CD4-positive, CD25-positive, alpha-beta regulatory T cell (primary cell): ENCODE measurements at places on chromosomes 4 and X. TPM values are rescaled to one million over a fixed set of nuclear protein-coding genes. Genes with fewer than 3 reads are reported as not detected.

- no peak for DNase-seq
Observed at GRCh38 chr4:99404595-99405287, 30.4 kb downstream of the ADH7 start.

GRCh38 chr4:166064721-166065120 lies 191.7 kb downstream of the TLL1 start:
- no peak for DNase-seq

PFKFB1 gene
- polyA plus RNA-seq, result 0.09 TPM

DNA sequence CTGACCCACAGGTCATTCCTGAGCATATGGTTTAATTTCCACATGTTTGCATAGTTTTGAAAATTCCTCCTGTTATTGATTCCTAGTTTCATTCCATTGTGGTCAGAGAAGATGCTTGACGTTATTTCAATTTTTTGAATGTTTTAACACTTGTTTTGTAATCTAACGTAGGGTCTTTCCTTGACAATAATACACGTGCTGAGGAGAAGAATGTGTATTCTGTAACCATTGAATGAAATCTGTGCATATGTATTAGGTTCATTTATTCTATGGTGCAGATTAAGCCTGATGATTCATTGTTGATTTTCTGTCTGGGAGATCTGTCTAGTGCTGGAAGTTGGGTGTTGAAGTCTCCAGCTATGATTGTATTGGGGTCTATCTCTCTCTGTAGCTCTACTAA lies 486.4 kb upstream of the RPS6KA3 start:
- no peak for DNase-seq

GRCh38 chrX:66408507-66408906 lies 230.4 kb downstream of the EDA2R start:
- DNase-seq, result no peak

GRCh38 chr4:34112573-34112972 lies 2131.7 kb downstream of the ARAP2 start:
- no peak for DNase-seq

DNA sequence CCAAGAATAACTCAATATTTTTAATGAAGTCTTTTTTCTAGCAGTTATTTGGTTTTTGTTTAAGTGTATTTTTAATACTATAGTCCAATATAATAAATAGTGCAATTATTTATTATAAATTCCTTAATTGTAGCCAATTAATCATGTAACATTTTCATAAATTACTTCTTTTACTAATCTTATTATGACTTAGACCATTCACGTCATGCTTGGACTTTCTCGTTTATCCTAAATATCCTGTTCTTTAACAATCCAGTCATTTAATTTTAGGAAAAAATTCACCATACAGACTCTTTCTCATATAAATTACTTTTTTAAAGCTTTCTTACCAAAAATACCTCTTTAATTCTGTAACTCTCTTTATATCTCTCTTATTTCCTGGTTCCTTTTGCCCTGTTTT lies 350.1 kb downstream of the AR start:
- DNase-seq, result no peak

- no peak for DNase-seq
Observed at GRCh38 chrX:46580613-46581012, 7.0 kb downstream of the CHST7 start.

- no peak for DNase-seq
Observed at GRCh38 chrX:2552621-2553201, 51.9 kb upstream of the DHRSX start.

SH3RF1 gene
- polyA plus RNA-seq, result not detected

SSX5 gene
- not detected for polyA plus RNA-seq

GRCh38 chr4:154332681-154333421 lies 158.7 kb downstream of the DCHS2 start:
- peak; percentile 35 for DNase-seq

GRCh38 chr4:113101669-113102068 lies 52.2 kb downstream of the ANK2 start:
- no peak for DNase-seq

DCHS2 gene
- polyA plus RNA-seq, result not detected

- DNase-seq, result no peak
Observed at GRCh38 chr4:38587106-38587505, 76.9 kb upstream of the KLF3 start.

GRCh38 chr4:121338518-121338917 lies 42.3 kb downstream of the QRFPR start:
- no peak for DNase-seq

DNA sequence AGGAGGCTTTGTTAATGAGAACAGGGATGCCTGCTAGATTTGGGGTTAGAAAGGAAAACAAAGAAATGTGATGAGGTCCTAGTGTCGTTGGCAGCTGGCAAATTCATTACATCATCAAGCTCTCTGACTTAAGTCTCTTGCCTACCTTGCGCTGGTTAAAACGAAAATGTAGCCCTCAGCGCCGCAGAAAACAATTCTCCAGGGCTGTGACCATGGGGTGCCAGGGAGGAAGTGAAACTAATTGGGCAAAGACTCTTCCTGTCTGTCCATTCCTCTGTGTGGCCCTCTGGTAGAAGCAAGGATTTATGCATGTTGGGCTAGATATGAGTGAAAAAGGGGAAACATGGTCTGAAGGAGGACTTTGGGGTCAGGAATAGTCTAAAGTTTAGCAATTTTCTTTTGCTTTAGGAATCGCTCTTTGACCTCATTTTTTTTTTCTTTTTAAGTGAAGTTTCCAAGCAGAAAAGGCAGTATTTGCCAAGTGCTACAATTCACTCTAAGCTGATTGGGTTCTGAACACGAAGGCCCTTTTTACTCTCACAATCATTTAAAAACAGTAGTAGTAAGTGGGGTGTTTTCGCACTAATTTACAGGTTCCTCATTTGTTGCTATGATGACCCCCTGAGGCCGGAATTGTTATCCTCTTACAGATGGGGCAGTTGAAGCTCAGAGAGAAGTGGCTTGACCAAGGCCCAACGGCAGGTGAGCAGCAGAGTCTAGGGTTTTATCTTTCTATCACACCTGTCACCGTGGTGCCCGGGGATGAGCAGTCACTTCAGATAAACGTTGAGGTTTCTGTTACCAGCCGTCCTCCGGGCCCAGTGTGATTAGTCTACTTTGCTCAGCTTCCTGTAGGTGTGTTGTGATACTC lies 27.3 kb upstream of the CHRNA9 start:
- DNase-seq, result peak; percentile 92

APLN gene
- polyA plus RNA-seq, result not detected

DNA sequence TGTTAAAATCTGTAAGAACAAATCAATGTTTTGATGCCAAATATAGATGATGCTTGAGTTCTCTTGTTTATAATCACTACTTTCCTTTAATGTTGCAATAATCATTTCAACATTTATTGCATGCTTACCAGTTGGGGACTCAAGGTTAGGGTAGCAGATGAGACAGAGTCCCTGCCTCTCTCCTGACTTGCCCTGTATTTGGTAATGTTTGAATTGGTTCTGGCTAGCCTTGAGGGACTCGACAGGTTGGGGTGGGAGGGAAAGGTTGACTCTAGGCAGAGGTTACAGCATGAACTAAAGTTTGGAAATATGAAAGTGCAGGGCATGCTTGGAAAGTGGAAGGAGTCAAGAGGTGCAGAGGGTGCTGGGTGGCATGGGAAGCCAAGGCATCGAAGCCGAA lies 2.0 kb downstream of the SEC24B start:
- DNase-seq, result no peak

DNA sequence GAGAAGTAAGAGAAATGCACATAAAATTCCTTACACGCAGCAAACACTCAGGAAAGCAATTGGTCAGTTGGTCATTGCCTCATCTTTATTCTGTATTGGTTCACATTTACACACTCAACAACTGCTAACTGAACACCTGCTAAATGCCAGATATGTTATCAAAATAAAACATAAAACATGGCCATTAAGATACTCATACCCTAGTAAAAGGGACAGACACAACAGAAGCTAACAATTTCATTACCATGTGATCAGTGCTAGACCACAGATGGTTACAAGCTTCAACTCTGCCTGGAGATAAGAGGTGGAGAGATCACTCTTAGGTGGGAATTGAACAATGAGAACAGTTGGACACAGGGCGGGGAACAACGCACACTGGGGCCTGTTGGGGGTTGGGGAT lies 26.2 kb downstream of the TEC start:
- DNase-seq, result no peak

- no peak for DNase-seq
Observed at GRCh38 chr4:53321151-53321983, 44.5 kb downstream of the SCFD2 start.

GRCh38 chrX:136268051-136269048 lies 17.1 kb upstream of the MAP7D3 start:
- DNase-seq, result peak; percentile 23

KLHL4 gene
- polyA plus RNA-seq, result not detected
